ENCODE measurements at places on chromosomes 3 and 15.

- DNase-seq: no peak
Observed at GRCh38 chr15:62474771-62475124, 309.7 kb upstream of the C2CD4B start.

DNA sequence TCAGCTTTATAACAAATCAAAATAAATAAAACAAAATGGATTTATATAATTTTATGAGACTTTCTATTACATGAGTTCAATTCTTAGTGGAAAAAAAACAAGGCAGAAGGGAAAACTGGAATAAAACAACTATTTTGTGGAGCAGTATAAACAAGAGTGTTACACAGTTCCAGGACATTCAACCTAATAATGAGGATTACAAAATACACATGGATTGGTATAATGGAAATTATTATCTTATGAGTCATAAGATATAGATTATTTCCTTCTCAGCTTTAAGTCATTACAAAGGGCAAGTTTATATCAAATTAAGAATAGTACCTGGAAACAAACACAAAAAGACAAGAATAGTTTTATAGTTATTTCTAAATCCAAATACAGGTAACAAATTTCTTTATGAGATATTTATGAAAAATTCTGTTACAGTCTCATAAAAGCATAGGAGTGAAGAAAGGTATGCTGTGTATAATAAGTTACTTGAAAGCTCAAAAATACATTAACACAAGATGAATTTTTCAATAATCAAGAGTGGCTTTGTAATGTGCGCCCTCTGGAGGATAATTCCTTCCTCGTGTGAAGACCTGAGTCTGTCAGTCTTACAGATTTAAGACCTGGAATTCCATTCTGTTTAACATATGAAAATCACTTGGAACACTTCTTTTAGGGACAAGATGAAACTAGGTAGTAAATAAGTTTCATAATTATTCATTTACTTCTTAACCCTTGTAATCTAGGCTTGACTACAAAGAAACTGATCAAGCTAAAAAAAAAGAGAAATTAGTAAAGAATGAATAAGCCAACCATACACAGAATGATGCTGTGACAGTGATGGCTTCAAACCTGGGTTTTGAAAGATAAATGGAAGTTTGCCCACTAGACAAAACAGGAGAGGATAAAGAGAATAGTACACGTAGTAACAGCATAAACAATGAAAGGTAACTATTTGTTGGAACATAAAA lies 9.5 kb downstream of the COPS2 start:
- no peak for DNase-seq

GRCh38 chr3:36814066-36814717 lies 49.8 kb upstream of the DCLK3 start:
- no peak for DNase-seq

DNA sequence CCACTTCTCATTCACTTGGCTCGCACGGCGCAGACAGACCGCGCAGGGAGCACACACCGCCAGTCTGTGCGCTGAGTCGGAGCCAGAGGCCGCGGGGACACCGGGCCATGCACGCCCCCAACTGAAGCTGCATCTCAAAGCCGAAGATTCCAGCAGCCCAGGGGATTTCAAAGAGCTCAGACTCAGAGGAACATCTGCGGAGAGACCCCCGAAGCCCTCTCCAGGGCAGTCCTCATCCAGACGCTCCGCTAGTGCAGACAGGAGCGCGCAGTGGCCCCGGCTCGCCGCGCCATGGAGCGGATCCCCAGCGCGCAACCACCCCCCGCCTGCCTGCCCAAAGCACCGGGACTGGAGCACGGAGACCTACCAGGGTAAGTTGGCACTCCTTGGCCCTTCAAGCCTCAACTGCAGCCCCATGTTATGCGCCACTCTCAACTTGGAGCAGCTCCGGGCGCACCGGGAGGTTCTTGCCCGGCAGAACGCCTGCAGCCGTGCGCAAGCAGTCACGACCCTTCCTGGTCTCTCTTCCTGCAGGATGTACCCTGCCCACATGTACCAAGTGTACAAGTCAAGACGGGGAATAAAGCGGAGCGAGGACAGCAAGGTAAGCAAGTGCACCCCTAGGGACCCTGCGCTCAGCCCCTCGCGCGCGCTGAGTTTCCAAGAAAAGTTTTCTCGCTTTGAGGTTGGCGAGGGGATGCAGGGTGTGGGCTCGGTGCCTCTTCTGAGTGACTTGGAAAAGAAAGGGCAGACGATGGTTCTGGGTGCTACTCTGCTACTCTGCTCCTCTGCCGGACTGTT lies at the start of gene BHLHE40:
BHLHE40 (plus strand) TSS at position 10 of the 801 bp plus-strand sequence; CDS start at position 292, 282 bp downstream.
- DNase-seq: no peak

DNA sequence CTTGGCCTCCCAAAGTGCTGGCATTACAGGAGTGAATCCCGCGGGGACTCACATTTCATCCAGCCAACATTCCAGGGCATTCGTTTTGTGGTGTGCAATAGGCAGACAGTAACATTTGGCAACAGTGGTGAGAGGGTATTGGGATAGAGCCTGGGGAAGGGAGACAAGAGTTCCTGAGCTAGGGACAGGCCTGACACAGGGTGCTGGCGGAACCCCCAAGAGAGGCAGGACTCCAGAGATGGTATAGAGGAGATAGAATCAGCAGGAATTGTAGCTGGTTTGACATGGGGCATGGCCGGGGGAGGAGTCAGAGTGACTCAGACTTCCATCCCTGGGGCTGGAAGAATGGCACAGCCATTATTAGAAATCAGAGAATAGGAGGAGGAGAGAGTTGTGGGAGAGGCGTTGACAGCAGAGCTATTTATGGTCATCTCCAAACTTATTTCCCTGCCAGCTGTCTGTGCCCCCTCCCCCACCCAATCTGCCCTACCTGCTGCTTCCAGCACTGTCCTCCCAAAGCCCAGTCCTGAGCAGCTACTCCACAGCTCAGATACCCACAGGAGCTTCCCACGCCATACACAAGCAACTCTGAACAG lies 4.4 kb upstream of the IDH2 start:
- DNase-seq: no peak

DNA sequence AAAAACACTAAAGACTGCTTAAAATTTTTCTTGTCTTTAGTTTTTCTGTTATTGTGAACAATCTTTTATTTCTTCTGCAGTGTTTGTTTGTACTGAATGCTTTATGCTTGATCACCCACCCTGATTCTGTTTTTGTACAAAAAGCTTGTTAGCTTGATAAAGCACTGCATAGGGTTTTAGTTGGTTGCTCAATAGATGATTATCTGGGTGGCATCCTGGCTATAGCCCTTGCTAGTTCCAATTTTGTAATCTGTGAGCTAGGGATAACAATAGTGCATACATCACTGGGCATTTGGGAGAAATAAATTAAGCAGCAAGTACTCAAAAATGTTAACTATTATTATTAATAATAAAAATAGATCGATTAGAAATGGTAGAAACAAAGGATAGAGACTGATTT lies 102.3 kb downstream of the ZPLD1 start:
- DNase-seq: no peak

GRCh38 chr3:23987356-23987755 lies 42.3 kb downstream of the NR1D2 start:
- no peak for DNase-seq

DNA sequence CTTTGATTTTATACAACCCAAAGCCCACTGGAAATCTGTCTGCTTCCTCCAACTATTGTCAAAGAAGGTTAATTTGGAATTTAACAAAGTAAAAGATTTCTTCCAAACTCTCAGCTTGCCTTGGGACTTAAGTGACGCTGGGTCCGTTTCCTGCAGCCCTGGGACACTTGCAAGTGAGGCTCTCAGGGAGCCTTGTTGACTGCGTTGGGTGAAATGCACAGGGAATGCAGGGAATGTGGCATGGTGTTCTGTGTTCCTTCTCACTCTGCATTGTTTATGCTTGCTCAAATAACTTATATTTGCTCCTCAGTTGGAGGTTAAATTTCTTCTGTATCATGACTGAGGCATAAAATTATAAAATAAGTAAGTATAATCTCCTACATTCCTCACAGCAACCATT lies 60.9 kb upstream of the TJP1 start:
- no peak for DNase-seq

DNA sequence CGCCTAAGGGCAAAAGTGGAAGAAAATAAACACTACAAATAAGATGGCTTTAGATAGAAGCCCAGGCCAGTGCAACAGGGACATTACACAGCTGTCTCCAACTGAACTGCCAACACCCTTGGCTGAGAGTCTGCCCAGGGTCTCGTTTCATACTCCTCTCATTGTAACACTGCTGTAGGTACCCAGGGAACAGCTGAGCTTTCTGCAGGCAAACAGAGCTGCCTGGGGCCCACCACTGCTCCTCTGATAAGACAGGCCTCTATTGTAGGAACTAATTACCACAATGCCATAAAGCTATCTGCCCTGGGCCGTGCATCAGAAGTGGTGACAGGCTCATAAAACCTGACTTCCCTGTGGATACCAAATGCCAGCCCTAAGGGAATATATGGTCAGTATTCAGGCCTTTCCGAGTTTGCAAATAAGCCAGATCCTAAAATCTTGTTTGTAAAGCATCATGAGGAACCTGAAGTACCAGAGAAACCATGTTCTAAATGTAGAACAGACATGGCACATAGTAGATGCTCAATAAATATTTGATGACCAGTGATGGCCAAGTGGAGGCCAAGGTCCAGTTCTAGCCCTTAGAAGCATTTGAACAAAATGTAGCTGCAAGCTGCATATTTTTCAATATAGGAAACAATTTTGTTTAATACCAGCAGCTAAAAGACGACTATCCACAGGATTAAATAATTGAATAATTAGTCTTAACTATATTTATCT lies 84.3 kb upstream of the NEO1 start:
- DNase-seq: no peak

GRCh38 chr3:28924744-28925360 lies 356.0 kb upstream of the RBMS3 start:
- DNase-seq: no peak

- no peak for DNase-seq
Observed at GRCh38 chr15:82900511-82901060, 51.9 kb downstream of the HOMER2 start.

GRCh38 chr15:63332367-63333124 lies 49.1 kb downstream of the CA12 start:
- no peak for DNase-seq

DNA sequence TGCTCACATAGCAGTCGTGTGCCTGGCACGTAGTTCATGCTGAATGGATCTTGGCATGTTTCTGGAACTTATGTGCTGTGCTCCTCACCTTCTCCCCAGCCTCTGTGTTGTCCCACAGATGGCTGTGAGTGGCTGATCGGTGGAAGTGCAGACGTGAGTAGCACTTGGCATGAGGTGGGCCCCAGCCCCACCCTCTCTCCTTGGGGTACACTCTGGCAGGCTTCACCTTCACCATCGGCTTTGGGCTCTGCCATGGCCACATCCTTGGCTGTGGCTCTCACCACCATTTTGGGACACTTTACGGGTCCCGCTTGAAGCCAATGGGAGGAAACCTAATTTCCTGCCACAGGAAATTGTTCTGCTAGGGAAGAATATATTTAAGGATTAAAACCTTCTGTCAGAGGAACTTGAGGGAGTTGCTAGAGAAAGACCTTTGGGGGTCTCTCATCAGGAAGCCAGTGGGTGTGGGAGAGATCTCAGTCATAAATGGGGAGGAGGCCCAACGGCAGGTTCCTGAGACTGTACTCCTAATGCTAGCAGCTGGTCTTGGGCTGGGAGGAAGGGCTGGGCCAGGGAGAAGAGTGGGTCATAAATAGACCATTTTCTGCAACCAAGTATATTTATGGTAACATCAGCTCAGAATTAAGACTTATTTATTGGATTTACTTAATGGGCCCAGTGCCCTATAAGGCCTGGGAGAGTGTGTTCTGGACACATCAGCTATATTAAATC lies 92.3 kb downstream of the SMAD3 start:
- no peak for DNase-seq

- no peak for DNase-seq
Observed at GRCh38 chr3:46480491-46481195, 15.9 kb upstream of the LTF start.

DNA sequence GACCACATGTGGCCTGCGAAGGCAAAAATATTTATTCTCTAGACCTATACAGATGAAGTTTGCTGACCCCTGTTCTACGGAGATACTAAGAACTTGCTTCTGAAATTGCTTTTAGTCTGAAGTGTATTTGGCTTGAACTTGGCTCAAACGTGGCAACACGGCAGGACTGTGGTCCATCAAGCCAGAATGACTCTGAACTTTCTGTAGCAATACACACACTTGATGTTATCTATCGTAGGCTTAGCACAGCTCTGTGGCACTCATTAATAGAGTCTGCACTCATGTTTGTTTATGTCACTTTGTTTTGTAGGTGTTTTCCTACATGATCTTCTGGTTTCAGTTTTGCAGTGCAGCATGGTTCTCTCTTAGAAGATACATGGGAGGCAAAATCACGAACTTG lies 298.1 kb downstream of the ADAMTS17 start:
- no peak for DNase-seq

DNA sequence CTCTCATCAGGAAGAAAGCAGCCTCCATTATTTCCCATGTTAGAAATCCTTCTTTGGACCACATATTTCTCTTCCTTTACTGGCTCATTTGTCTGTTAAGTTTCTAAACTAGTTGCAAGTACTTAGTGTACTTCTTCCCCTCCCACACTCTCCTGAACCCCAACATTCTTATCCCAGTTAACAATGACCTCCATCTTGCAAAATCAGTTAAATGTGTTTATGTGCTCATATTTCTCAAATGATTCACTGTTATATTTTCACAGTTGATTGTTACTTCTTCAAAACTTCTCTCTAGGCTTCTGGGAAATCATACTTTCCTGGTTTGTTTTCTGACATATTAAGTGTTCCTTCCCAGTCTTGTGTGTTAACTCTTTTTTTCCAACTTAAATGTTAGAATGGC lies 856.9 kb downstream of the EPHA3 start:
- no peak for DNase-seq

DNA sequence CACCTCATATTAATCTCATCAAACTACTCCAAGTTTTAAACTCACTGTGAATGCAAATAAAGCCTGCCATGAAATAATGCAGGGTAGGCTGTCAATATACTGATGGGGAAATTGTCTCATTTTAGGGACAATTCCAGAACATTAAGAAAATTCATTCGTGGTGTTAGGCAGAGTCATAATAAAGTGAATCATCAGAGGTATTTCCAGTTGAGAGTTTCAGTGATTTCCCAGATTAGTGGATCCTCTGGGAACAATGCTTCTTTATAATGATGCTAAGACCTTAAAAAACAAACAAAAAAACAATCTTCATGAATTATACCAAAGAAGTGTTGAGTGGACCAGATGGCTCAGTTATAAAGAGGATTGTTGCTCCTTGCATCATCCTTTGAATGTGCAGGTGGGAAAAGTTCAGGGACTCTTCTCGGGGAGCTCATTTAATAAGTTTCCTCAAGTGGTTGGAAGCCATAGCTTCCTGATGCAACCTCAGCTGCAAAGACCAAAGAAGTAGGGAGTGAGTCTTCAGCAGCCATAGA lies 360.9 kb upstream of the TRIM42 start:
- no peak for DNase-seq

DNA sequence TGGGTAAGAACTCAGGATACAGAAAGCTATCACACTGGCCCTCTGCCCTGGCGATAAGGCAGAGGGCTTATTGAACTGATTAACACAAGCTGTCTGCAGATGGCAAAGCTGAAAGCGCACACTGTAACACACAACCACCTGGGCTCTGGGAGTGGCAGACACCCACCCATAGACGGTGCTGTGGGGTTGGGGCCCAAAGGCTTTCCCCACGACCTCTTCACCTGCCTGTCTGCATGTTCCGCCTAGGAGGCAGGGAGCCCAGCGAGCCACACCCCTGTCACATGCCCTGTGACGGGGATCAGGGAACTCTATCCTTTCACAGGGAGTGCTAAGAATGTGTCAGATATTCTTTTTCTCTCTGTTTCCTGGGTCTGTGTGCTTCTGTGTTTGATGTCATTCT lies 12.1 kb upstream of the TFG start:
- no peak for DNase-seq

- no peak for DNase-seq
Observed at GRCh38 chr15:74174219-74174957, 878 bp downstream of the ISLR start.

GRCh38 chr15:38059665-38060064 lies 125.2 kb downstream of the TMCO5A start:
- no peak for DNase-seq

Data from activated T-helper 1 cell treated with Interleukin-2 at 50 U/mL for 16 hours (primary cell).